Activated naive CD4-positive, alpha-beta T cell (primary cell): ENCODE measurements at places on chromosomes 2 and 18.
A peak's percentile ranks its signal among the peaks of the same experiment; 100 is the strongest.

GRCh38 chr2:236242057-236242495, 22.1 kb downstream of the ASB18 start:
- no peak for DNase-seq

GRCh38 chr2:234125451-234126145, 75.1 kb downstream of the SPP2 start:
- no peak for DNase-seq

DNA sequence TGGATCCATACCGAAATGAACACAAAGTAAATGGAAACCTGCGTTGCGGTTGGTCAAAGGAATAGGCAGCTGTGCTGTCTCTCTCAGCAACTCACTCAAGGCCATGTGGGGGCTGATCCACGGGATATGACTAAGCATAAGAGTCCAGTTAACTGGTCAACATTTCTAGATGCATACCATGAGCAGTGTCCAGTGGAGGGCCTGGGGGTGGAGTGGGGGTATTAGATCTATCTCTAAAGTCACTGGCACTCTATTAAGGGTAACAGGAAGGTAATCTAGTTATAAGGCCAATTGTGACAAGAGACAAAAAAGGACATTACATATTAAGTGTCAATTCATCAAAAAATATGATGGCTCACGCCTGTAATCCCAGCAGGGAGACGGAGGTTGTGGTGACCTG, 136.8 kb downstream of the TTC32 start:
- no peak for DNase-seq

GRCh38 chr2:234951664-234952269, at the start of gene SH3BP4:
SH3BP4 (plus strand) TSS chr2:234952017; CDS start chr2:235035003, 82,986 bp downstream.
- no peak for DNase-seq

DNA sequence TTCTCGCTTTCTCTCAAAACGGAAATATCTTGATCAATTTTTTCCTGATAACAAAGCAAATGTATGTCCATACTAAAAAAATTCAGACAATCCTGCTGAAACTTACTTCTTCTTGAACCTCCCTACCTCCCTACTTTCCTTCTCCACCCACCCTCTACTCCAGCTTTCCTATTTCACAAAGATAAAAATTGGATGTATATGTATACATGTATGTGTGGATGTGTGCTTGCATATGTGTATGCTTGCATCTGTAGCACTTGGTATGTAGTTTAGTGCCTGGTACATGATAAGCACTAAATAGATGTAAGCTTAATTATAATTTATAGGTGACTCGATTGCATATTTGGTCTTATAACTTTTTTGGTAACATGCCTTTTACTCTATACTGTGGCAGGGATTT, 167.5 kb upstream of the ITGA4 start:
- no peak for DNase-seq

DNA sequence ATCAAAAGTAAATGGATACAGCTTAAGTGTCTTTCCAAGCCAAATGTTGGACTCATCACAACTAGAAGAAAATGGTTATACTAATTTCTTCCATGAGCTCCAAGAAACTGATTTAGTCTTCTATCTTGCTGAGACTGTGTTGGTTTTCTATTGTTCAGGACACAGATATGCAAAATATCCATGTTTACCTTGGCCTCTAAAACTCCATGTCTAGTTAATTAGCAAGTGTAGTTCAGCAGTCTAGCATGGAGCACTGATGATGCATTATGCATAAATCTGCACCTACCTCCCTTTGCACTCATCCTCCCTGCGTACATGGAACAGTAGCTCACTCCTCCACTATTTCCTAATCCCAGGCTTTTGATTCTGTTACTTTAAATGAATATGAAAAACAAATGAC, 731.4 kb upstream of the CHAC2 start:
- no peak for DNase-seq

DNA sequence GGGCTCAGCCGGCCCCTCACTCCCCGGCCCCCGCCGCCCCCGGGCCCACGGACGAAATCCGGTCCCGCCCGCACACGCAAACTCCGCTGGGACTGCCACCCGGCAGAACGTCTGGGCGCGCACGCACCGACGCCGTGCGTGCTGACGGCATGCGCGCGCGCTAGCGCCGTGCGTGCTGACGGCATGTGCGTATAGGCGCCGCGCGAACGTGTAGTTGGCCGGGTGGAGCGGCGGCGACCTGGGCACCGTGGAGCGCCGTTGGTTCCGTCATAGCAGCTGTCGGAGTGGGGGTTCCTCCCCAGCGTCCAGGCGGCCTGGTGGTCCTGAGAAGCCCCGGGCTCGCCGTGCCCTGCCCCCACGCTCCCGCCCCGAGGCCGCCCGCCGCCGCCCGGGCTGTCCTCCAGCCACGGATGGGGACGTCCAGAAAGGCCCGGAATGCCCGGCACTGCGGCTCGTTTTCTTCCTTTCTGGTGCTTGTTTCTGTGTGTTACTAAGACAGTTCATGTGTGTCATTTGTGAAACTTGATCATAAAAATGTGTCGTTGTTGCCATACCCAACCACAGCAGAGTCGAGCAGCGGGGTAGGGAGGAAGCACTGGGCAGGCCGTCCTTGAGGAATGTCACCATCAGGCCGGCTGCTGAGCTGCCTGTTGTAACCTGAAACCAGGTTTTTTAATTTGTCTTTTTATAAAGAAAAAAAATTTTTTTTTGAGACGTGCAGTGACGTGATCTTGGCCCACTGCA, at the start of gene TXNL4A:
Gene TXNL4A, minus strand, starts transcription at position 113 of the 744 bp plus-strand sequence. CDS start 171 bp downstream, outside the sequence.
- peak; percentile 83 for DNase-seq

GRCh38 chr18:44079606-44080005, 601.1 kb upstream of the SETBP1 start:
- DNase-seq = no peak

DNA sequence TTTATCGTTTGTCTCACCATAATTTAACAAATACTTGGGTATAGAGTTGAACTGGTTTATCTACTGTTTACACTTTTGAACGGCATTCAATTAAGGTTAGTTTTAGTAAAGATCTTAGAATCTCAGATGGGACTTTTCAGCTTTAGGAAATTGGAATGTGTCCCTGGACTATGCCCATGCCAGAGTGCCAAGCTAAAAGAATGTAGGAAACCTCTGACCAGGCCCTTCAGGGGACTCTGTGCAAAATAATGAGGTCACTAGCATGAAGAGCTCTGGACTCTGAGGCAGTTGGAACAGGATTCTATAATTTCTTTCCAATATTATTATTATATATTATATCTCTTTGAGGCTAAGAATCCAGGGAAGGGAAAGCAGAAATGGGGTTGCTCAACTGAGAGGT, 13.5 kb downstream of the DIS3L2 start:
- no peak for DNase-seq

DNA sequence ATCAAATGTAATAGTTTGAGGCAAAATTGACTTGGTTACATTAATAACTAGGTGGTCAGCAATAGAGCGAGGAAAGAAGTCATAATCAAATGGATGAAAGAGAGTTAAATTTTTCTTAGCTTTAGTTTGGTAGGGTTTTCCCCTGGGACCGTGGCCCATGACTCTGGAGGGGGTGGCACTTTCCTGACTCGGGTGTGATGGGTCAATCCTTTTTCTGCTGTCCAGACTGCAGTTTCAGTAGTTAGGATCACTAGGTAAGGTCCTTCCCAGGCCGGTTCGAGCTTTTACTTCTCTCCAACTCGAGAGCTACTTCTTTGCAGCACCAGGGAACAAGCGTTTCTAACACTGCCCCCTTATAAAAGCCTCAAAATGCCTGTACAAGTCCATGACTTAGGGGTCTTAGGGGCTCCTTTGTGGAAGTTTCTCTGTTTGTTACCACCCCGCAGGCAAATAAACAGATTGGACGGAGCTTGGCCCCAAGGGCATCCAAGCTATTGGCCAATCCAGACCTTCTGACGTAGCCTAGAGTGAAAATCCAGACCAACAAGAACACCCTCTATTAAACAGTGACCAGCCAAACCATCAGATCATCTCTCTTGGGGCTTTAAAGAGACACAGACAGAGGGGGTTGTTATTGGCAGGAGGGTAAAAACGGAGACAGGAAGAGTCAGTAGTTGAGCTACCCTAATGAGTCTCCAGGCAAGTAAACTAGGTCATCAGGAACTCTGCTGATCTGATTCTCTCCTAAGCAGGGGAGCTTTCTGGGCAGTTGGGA, 9.4 kb upstream of the CEP68 start:
- DNase-seq = no peak

- no peak for DNase-seq
Measured at GRCh38 chr2:188485496-188485895, 193.8 kb downstream of the GULP1 start.

GRCh38 chr18:78996741-78997490, 17.3 kb downstream of the SALL3 start:
- no peak for DNase-seq

DNA sequence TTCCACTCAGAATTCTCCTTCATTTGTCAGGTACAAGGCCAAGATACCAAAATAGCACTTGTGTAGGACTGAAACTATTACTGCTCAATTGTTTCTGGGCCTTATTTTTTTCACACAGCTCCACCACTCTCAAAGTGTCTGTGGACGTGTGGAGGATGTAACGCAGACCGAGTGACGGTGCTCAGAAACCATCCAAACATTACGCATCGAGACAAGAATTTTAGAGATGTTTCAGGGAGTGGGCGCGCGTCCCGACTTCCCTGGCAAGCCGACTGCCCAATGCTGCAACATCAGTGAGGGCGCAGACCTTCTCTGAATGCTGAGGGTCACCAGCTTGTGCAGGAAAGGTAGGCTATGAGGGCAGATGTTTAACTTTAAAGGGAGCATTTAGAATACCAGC, 108.4 kb downstream of the GATA6 start:
- no peak for DNase-seq

DNA sequence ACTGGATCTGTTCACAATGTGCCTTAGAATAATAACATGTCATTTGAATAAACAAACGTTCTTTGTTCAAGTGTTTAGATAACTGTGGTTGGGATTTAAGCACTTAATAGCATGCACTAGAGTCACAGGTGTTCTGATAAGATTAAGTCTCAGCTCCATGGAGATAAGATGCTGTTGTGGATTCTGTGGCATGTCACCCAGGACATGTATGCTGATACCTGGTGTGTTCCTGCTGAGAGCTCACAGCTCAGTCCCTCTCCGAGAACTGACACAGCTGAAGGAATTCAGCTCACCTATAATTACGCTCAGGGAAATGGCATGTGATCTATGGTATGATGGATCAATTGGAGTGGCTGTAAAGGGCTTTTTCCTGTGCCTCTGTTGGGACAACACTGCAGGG, 75.4 kb upstream of the ST6GAL2 start:
- no peak for DNase-seq

DNA sequence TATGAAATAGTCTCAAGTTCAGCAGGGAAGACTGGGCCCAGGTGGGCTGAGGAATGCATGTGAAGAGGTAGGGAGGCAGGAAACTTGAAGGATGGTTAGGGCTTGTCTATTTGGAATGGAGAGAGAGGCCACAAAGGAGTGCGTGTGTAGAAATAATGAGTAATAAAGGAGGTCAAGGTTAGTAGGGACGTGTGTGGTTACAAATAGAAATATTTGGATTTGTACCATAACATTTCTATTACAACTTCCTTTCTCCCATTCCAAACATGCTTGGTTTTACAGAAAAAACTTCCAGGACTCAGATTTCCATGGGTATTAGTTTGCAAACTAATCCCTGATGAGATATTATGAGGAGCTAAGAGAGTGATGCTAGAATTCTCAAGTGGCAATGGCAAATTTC, 280.6 kb downstream of the NCKAP5 start:
- no peak for DNase-seq

DNA sequence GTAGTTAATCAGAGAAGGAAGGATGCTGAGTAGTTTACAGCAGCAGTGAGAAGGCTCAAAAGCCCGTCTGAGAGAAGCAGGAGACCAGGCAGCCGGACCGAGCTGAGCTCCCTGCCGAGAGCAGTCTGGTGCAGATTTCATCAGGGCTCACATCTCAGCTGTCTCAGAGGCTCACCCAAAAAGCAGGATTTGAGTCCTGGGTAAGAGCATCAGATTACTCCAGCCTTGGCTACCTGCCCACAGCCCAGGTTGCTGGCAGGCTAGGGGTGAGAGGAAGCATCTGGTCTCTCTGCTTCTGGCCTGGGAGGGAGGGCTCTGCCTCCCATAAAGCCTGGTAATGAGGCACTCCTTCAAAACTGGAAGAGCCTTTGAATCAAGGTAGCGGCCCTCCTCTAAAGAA, 140.5 kb downstream of the ST6GAL2 start:
- no peak for DNase-seq

DNA sequence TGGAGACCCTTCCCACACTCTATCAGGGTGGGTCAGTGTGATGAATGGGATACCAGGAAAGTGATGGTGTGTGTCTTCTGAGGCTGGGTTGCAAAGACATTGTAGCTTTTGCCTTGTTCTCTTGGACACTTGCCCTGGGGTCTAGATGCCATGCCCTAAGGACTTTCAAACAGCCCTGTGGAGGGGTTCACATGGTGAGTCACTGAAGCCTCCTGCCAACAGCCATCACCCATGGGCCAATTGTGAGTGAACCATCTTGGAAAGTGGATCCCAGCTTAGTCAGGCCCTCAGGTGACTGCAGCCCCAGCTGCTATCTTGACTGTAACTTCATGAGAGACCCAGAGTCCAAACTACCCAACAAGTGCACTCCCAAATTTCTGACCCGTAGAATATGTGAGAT, 25.8 kb upstream of the IGFBP5 start:
- no peak for DNase-seq

- DNase-seq = no peak
Measured at GRCh38 chr18:69787825-69788547, 159.7 kb downstream of the CD226 start.

GRCh38 chr2:239993291-239993690, 31.9 kb downstream of the NDUFA10 start:
- DNase-seq = no peak

- no peak for DNase-seq
Measured at GRCh38 chr2:166984797-166985196, 96.5 kb downstream of the XIRP2 start.

DNA sequence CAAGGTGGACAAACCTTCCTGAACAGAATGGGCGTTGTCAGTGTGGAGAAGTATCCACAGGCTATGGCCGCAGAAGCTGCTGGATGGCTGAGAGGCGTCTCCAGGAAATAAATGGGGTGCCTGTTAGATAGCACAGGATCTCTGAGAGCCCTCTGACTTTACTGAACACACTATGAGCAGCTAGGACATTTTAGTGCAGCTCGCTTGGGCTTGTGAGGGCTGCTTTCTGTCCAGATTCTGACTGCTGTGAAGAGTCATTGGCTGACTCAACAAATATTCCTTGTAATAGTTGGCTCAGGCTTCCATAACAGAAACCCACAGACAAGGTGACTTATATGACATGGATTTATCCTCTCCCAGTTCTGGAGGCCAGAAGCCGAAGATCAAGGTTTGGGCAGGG, 100.2 kb upstream of the SNTG2 start:
- DNase-seq = no peak

DNA sequence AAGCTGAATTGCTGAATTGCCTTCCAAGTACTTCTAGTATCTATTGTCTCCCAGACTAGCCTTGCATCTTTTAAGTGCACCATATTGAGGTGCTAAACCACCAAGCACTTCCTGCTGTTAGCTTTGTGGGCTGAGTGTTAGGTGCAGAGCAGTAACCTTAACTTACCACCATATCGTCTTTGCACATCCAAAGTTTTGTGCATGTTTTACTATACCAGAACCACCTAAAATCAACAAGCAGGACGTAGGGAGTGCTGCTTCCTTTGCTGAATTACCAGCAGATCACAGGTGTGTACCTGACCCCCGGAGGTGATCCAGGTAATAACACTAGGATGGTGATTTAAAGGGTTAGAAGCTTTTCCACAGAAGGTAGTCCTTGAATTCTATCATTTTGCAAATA, 359.9 kb upstream of the HNRNPA3 start:
- DNase-seq = no peak

GRCh38 chr2:206693399-206694137, 24.6 kb downstream of the DYTN start:
- DNase-seq = no peak

- no peak for DNase-seq
Measured at GRCh38 chr2:53660886-53661285, 106.7 kb upstream of the CHAC2 start.
